ENCODE measurements at places on chromosomes 6 and 20.

DNA sequence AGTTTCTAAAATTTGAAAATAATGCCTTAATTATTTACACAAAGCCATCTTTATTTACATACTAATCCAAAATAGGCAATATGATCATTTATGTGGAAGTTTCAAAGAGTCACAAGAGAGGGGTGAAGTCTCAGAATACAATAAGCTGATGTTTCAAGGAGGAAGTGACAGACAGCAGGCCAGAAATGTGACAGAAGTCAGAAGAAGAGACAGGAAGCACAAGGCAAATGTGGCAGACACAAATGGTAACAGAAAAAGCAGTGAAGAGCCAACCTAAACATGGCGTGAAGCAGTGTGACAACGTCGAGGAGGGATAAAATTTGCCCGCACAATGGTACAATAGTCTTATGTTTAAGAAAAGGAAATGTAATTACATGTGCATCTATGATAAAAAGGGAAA, 59.8 kb downstream of the SHPRH start:
- no peak for DNase-seq

DNA sequence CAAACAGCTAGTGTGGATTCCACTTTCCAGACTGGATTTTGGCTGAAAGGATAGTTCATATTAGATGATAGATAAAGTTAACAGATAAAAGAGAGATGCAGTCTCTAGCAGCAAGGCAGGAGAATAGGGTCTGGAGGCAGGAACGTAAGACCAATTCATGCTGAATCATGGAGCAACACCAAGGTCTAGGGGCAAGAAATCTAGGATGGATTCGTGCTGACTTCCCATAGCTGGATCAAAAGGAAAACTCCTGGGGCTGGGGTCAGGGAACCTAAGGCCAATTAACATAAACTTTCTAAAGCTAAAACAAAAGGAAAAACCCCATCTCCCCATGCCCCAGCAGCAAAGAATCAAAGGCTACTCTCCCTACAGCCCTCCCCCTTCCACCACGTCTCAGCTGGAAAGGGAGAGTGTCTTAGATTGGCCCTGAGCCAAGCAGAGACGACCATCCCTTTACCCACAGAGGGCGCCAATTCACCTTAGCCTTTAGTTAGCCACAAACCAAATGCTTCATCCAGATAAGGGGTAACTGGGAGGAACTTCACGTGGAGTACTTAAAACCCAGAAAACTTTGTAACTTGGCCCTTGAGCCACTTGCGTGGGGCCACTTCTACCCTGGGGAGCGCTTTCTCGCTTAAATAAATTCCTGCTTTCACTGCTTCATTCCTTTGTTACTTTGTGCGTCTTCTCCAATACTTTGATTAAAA, 7.6 kb downstream of the TREM1 start:
- peak; percentile 90 for DNase-seq

DNA sequence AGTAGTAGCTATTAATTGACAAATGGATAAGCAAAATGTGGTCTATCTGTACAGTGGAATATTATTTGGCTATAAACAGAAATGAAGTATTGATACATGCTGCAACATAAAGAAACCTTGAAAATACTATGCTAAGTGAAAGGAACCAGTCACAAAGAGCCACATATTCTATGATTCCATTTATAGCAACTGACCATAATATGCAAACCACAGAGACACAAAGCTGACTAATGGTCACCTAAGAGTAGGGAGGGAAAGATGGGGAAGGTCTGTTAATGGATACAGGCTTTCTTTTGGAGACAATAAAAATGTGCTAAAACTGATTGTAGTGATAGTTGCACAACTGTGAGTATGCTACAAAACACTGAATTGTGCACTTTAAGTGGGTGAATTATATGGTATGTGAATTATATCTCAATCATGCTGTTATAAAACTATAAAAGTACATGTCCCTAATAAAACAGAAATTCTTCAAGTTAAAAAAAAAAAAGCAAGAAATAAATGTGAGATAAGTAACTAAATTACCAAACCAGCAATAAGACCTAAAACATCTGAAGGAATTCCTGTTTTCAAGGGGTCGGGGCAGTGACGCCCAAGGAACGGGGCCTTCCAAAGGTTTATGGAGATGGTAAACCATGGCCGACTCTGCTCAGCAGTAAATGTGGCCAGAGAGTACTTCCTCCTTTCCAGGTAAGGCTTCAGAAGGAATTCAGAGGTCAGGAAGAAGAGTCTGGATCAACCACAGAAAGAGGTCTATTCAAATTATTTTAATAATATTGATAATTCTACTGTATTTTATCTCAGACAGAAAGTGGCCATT, 75.4 kb downstream of the ARHGAP18 start:
- DNase-seq: no peak

DNA sequence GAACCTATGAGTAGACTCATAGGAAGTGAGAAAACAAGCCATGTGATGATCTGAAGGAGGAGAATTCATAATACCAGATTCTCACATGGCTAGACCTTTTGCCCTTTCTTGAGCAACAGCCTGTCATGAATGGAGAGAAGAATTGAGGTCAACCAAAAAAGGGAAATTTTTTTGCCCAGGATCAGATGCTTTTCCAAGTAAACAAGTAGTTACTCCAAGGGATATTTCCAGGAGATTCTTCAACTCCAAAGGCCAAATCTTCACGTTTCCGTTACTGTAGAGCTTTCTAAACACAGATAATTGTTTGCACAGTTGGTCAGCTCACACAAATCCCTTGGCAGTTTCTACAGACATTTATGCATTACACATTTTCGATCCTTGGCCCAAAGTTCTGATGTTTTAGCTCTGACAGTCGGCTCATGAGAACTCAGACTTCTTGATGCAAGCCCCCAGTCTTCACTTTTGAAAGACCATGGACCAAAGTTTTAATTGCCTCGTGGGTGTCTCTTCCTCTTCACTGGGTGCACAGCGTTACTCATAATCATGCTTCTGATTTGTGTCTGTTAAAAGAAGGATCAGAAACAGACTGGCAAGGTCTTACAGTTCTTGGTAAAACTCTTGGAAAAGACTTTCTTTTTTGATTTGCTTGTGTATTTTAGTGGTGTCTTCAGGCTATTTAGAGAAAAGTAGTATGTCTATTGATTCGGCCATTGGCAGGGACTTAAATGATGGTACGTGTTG, 115.0 kb downstream of the TSHZ2 start:
- no peak for DNase-seq

DNA sequence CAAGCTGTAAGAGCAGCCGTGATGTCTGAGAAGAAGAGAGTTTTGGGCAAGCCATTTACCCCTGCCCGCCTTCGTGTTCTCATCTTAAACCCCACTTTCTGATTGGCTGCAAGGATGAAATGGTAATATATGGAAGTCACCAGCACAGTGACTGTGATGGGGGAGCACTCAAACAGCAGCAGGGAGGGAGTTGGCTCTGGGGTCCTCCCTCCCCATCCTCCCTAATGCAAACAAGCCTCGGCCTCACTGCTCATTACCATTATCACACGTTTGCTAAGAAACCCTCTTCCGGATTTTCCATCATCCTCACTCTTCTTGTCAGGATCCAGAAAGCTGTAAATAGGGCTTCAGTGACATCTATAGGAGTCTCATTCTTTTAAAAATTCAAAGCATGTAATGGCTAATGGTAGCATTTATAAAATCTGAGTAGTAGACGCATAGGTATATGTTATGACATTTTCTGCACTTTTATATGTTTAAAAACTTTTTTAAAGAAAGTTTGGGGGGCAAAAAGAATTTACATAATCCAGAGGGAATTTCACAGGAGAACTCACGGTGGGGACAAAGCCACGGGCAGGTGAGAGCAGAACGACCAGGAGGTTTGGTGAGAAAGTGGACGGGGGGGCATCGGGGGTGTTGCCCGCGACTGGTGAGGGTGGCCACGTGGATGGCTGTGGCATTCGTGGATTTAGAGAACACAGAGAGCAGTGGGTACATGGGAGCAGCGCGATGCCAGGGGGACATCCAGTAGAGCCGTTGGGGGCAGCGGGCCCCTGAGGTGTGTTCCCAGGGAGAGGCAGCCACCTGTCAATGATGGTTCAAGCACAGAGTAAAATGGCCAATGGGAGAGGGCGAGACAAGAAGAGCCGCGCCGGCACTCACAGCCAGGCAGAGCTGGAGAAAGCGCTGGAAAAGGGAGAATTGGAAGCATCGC, 29.6 kb downstream of the SUMO4 start:
- DNase-seq: no peak

DNA sequence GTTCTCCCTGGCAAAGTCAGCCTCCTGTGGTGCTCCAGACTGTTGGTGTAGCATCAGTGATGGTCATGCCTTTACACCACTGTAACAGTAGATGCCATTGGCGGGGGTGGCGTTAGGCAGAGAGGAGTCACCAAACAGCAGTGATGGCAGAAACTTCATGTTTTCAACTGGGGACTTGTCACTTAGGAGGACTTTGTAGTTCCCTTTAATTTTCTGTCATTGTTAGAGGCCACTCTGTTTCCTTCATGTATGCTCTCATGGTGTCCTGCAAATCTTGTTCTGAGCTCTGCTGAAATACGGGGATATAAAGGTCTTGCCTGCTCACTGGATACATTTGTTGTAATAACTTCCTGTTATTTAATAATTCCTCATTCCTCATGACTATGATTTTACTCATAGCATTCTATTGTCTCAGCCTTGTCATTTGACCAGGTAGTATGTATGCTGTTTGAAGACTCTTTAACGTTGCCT, 4.6 kb downstream of the MAP3K4 start:
- no peak for DNase-seq

DNA sequence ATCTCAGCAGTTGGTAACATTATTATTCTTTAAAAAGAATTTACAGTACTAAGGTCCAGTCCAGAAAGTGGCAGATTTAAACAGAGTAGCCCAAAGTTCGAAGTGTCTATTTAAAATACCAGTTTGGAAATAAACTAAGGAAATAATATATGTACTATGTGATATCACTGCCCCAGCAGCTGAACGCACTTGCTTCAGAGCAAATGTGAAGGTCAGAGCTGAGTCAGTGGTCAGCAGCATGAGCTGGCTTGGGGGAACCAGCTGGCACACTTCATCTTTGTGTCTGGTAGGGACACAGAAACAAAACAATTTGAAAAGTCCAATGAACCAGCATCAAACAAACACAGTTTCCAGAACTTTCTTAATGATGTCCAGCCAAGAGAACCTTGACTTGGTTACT, 15.4 kb downstream of the TMEM14B start:
- DNase-seq: no peak

DNA sequence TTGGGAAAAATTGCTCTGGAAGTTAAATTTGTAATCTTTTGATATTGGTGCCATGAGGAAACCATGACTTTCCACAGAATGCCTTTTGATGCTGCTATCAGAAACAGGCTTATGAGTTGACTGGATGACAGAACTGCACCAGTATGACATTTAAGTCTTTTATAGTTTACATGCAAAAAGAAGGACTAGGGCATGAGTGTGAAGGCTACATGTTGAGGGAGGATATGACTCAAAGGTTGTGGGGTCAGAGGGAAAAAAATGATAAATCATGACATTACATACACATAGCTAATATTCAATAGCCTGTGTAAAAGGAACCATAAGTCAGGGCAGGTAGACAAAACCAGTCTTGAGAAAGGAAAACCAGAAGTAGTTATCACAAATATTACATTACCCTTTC, 182.2 kb downstream of the COL12A1 start:
- no peak for DNase-seq

GRCh38 chr6:75266716-75267291, 17.8 kb downstream of the TMEM30A start:
- DNase-seq: peak; percentile 38

DNA sequence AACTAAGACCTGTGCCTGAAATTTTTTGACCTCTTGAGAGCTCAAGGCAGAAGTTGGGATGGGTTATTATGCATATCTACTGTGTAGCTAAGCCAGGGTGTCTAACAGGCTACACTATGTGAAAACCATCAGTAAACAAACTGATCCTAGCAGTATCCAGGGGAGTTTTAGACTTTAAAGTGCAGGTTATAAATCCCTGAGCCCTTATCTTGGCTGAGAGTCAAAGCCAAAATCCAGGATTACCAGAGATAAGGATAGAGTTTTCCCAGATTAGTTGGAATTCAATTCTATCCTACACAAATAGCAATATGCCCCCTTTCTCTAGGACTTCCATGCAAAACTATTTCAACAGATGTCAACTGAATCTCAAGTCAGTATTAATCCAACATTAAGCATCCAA, 1229.7 kb downstream of the GRIK2 start:
- DNase-seq: no peak

- no peak for DNase-seq
Measured at GRCh38 chr6:161254464-161255253, 19.2 kb downstream of the AGPAT4 start.

DNA sequence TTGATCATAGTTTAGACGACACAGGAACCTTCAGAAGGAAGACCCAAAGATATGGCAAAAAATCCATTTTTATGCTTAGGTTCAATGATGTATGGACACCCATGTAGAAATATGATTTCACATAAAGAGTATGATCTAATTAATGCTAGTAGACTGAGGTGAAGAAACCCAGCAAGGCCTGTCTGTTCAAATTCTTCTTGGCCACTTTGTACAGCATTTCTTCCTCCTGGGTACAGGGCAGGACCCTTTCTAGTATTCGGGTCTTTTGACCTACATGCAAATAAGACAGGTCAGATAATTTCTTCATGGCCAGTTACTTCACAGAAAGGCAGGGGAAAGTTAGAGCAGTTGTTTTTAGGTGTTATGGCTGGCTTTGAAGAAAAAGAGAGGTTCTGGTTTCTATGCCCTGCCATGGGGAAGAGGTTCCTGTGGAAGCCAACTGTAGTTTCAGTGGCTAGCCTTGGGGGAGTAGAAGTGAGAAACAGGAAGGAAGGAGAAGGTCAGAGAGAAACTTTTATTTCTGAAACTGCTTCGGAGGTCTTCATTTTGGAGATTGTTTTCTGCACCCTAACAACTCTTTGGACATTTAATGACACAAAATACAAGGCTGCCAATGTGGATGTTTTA, 208.3 kb downstream of the PTPRK start:
- no peak for DNase-seq

- no peak for DNase-seq
Measured at GRCh38 chr6:164370773-164371172, 938.6 kb downstream of the C6orf118 start.

DNA sequence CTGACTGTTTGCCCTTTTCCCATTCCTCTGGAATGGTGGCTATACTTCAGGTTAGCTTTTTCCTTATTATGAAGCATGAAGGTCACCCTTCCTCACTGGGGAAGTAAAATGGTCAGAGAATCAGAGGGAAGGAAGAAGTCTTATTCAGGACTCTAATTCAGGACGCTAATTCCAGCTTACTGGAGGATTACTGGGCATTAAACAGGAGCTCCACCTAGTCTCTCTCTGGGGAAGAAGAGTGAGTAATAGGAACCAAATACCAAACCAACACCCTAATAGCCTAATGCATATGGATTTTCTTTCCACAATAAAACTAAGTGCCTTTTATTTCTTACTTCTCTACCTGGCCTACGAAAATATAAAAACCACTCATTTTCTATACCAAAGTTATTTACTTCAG, 10.1 kb downstream of the CRISP1 start:
- no peak for DNase-seq

DNA sequence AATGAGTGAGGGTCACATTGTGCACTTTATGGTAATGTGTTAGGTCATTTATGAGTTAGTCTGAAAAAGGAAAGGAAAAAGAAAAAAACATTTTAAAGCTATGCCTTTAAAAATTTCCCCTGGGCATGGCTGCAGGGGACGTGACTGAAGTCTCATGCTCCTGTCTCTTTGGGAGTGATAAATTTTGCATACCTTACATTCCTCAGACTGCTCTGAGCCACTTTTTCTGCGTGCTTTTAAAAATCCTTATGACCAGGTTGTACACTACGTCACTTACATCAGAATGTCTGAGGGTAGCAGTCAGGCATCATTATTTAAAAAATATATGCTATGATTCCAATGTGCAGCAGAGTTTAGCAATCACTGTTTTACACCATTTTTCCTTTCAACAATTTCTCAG, 121.2 kb downstream of the RFPL4B start:
- no peak for DNase-seq
